ENCODE measurements at places on chromosomes 6 and 20.

GRCh38 chr6:1025821-1026220, 286.1 kb upstream of the FOXQ1 start:
- no peak for DNase-seq

GRCh38 chr6:42923666-42924065, 5.6 kb upstream of the CNPY3 start:
- DNase-seq: no peak

- no peak for DNase-seq
These were observed 86.7 kb upstream of the THBS2 start for GRCh38 chr6:169340395-169340794.

- no peak for DNase-seq
These were observed 80.2 kb downstream of the PREP start for GRCh38 chr6:105322499-105323225.

DNA sequence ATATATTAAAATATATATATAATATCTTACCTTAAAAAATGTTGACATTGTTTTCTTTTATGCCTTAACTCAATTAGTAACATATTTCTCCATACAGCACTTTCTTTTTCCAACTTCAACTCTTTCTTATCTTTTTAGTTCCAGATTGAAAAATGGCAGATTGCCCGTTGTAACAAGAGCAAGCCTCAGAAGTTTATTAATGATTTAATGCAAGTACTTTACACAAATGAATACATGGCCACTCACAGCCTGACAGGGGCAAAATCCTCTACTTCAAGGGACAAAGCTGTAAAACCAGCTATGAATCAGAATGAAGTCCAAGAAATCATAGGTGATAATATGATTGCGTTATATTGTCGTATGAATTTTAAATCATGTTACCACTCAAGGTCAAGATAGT, 29.4 kb upstream of the KIAA1586 start:
- DNase-seq: no peak

DNA sequence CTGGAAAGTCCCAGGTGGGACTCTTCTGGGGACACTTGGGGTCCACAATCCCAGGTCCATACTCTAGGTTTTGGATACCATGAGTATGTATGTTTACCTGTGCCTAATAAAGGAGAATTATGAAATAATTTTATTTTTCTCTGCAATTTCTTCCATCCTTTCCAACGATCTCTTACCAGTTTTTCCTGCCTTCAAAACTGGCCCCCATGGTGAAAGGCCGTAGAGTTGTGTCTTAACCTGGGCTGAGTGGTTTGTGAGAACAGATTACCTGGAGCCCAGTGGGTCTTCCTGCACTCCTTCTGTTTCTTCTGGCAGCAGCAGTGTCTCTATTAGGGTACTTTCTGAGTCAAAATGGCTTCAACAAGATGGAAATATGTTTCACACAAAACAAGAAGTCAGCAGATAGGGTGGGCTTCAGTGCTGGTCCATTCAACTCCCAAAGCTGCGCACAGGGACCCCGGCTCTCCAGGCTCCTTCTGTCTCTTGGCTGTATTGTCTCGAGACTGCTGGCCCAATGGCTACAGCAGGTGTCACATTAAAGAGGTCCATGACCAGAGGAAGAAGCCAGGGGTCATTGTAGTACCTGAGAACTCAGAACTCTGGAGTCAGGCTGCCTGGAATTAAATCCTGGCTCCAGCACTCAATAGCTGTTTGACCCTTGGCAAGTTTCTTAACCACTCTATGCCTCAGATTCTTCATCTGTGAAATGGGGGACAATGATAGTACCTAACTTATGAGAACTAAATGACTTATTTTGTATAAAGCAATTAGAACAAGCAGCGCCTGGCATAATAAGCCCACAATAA, 10.5 kb upstream of the RBCK1 start:
- no peak for DNase-seq

- DNase-seq: no peak
These were observed 41.9 kb upstream of the CALHM6 start for GRCh38 chr6:116419069-116419786.

- no peak for DNase-seq
These were observed 99.9 kb upstream of the RIN2 start for GRCh38 chr20:19658137-19658536.

DNA sequence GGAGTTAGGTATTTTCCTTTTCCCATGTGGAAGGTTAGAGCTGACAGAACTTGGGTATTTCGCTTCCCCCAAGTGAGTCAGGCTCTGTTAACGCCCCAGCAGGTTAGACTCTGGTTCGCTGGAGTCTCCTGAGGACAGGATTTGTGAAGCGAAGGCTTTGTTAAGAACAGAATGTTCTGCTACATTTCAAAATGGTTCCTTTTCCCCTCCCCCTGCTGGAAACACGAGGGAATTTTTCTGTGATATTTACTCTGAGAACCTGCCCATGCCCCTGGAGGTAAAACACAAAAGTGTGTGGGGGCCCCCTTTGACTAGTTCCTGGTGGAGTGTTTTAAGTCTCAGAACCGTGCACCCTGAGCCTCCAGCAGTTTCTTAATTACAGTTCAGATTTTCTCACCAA, 731.4 kb upstream of the CITED2 start:
- no peak for DNase-seq
